ENCODE measurements at places on chromosomes 1 and 21. TPM values are rescaled to one million over a fixed set of nuclear protein-coding genes. Genes with fewer than 3 reads are reported as not detected.

GRCh38 chr1:161388639-161389038, 21.0 kb upstream of the CFAP126 start:
- no peak overlapping the region for H3K27ac ChIP-seq
- no peak overlapping the region for H3K4me3 ChIP-seq
- H3K36me3 ChIP-seq: no peaks in the 10 kb centered on the region
- peaks cover 43% of the 10 kb centered on the region for H3K4me1 ChIP-seq
- no peak for DNase-seq
- H3K27me3 ChIP-seq: no peaks in the 10 kb centered on the region

The ADAMTSL4 gene
- total RNA-seq: 1.4 TPM

DNA sequence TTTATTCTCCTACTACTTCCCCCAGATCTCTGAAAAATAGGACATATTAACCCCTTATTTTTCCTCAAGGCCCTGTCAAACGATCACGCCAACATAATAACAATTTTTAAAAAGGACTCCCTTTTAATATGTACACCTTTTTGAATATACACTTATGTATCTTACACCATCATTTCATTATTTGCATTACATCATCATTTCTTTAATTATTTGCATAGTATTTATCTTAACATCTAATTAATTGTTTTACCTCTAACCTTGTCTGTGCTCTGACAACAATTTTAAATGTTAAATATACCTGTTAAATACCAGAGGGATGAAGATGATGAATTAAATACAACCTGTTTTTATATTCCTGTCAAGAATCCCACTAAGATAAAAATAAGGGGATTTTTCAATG, 432.2 kb downstream of the PTPRC start:
- H3K4me1 ChIP-seq: peaks cover 17% of the 10 kb centered on the region
- no peak for DNase-seq
- H3K27me3 ChIP-seq: peaks cover 3% of the 10 kb centered on the region
- no peak overlapping the region for H3K27ac ChIP-seq

- H3K27me3 ChIP-seq: no peaks in the 10 kb centered on the region
- peaks cover 9% of the 10 kb centered on the region for H3K36me3 ChIP-seq
- H3K4me3 ChIP-seq: peak overlapping the region; percentile 22
- H3K4me1 ChIP-seq: peaks cover 46% of the 10 kb centered on the region
- H3K27ac ChIP-seq: peak overlapping the region; percentile 94
These were observed 3.0 kb upstream of the SESN2 start for GRCh38 chr1:28256197-28256827.

DNA sequence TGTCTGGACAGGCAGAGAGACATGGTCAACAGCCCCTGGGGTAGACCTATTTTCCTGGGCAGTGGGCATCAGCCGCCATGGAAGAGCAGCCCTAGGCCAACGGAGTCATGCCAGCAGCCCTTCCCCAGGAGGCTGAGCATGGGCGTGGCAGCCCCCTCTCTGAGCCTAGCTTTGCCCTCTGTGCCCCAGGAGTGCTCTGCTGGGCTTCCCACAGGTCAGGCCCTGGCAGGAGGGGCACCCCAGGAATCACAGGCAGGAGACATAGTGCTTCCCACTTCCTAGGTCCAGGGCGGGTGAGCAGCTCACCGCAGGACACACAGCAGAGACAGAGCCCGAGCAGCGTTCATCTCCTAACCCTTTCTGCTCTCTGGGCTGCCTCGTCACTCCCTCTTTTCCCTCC, 132.8 kb downstream of the GLIS1 start:
- H3K36me3 ChIP-seq: peaks cover 2% of the 10 kb centered on the region
- DNase-seq: no peak
- H3K4me1 ChIP-seq: no peaks in the 10 kb centered on the region

The RGS8 gene
- not detected for total RNA-seq

GRCh38 chr1:84427250-84428188, 29.2 kb downstream of the DNASE2B start:
- no peak overlapping the region for H3K27ac ChIP-seq
- H3K36me3 ChIP-seq: no peaks in the 10 kb centered on the region
- H3K4me1 ChIP-seq: peaks cover 2% of the 10 kb centered on the region
- no peak overlapping the region for H3K4me3 ChIP-seq
- no peaks in the 10 kb centered on the region for H3K27me3 ChIP-seq
- DNase-seq: no peak
